HFF-Myc (cell line): ENCODE measurements at places on chromosomes 1 and 21.
A peak's percentile ranks its signal among the peaks of the same experiment; 100 is the strongest.

DNA sequence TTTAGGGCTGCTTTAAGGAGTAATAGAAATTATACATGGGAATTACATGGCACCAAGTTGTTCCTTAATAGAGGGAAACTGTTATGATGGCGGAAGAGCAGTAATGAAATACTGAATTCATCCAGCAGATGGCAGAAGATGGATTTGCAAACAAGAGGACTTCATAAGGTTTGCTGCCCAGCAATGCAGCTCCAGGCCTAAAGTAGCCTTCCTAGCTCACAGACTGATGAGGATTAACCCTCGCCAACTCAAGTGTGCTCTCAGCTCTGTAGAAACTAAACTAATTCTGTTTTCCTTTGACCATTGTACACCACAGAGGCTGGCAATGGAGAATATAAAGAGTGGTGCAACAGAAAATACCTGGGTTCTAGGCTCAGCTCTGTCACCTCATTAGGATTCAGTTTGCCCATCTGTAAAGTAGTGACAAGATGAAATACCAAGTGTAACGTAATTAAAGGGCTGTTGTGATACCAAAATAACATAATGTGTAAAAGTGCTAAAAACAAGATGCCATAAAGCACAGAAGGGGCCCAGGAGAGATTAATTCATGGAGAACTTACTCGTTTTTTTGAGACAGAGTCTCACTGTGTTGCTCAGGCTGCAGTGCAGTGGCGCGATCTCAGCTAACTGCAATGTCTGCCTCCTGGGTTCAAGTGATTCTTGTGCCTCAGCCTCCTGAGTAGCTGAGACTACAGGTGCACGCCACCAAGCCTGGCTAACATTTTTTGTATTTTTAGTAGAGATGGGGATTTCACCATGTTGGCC is 102.4 kb upstream of the SERBP1 start:
- DNase-seq = peak; percentile 80

DNA sequence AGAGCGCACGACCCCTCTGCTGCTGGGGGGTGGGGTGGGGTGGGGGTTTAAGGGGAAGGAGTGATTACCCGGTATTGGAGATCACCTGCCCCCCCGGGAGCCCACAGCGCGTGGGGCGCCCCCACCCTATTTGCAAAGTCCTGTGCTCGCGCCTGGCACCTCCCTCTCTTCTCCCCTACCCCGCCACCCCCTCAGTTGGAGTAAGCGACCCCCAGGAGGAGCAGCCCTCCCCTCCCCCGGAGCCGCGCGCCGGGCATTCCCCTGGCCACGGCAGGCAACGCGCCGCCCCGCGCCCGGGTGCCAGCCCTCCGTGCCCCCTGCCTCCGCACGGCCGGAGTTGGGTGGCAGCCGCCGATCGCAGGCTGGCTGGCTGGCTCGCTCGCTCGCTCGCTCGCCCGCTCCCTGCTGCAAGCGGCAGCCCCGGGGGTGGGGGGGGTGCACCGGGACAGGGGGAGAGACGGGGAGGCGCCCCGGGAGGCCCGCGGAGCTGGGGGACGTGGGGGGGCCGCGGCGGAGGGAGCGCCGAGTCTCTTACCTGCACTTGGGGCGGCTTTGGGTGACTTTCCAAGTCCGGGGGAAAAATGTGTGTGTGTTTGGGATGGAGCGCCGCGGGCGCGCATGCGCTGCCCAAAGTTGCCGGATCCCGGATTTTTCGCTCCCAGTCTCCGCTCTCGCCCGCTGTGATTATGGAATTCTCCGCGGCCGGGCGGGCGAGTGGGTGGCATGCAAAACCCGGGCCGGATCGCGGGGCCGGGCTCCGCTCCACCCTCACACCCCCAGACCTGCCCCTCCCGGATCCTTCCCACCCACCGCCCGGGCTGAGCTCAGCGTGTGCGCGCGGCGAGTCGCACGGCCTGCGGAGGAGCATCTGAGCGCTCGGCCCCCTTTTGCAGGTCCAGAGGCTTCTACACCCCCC is at the start of gene CASZ1:
Gene CASZ1, minus strand, starts transcription at position 618 of the 916 bp plus-strand sequence. CDS start 102,757 bp downstream, outside the sequence.
- peak; percentile 51 for DNase-seq

- no peak for DNase-seq
Measured at GRCh38 chr1:47351305-47351704, 17.7 kb downstream of the CMPK1 start.

DNA sequence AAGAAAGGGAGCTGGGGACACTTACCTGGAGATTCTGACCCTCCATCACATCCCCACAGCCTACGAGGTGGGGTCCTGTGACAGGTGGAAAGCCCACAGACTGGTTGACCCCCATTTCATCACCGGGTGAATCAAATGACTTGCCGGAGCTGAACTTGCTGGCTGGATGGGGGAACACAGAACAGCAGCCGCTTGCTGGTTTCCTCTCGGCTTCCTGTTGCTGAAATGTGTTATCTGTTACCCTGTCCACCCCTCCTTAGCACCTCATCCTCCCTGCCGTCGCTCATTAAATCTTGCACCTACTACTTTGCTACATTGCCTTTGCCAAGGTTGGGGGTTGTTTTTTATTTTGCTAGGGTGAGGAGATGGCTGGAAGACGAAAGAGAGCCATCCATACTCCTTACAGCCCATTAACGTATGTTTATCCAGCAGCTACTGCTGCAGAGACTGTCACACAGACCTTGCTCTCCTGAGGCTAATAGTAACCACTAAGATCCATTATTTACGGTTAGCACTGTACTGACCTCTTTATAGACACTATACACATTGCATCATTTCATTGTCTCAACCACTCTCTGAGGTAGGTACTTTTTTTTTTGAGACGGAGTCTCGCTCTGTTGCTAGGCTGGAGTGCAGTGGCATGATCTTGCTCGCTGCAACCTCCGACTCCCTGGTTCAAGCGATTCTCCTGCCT is 7.0 kb downstream of the PAFAH2 start:
- DNase-seq = no peak

- no peak for DNase-seq
Measured at GRCh38 chr1:205481629-205482151, 22.8 kb upstream of the CDK18 start.

DNA sequence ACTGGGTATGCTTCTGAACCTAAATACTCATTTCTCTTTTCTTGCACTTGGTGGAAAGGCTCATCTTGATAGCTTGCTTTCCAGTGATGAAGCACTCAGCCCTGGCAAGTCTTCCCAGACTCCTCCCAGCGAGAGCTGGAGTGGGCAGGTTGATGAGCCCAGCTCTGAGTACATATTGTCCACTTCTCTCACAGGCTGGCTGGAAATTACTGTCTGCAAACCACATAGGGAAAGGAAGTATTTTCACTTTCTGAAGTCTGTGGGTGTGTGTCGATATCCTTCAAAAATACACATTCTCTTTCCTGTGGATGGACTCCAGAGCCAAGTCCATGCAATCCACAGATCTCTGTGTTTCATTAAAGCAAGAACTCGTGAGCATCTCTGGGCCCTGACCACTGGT is 38.7 kb upstream of the CNTN2 start:
- DNase-seq = no peak

GRCh38 chr1:165648919-165649572 is 18.0 kb downstream of the MGST3 start:
- no peak for DNase-seq
